ENCODE measurements at places on chromosomes 3 and 15. TPM values are rescaled to one million over a fixed set of nuclear protein-coding genes. Genes with fewer than 3 reads are reported as not detected.

GRCh38 chr15:85011160-85011571 is 29.5 kb downstream of the PDE8A start:
- no peak for DNase-seq

DNA sequence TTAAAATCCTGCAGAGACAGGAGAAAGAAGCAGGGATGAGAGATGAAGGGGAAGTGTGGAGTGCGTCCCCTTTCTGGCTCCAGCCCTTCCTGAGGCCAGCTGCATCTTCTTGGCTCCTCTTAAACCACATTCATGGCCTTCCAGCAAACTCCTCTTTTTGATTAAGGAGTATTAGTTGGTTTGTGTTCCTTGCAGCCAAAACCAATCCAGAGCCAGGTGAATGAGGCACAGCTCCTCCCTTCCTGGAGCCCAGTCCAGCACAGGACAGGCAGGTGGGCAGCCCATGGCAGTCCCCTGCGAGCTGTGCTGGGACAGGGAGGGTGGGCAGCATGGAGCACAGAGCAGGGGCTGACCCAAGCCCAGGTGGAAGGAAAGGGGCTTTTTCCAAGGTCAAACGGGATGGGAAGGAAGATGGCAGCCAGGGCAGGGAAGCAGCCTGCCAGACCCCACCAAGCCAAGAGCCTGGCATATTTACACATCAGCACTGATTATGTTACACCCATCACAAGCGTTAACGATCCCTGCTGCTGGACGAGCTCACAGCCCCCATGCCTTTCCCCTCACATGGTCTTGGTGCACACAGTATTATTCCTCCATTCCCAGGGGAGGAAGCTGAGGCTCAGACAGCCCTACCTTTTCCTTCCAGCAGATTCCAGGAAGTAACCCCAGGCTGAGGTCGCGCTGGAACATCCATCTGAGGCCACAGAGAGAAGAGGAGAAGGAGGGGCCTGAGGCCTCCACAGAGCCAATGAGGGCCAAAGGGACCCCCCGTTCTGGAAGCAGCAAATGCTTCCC is 175.6 kb downstream of the SMAD6 start:
- peak; percentile 73 for DNase-seq

DNA sequence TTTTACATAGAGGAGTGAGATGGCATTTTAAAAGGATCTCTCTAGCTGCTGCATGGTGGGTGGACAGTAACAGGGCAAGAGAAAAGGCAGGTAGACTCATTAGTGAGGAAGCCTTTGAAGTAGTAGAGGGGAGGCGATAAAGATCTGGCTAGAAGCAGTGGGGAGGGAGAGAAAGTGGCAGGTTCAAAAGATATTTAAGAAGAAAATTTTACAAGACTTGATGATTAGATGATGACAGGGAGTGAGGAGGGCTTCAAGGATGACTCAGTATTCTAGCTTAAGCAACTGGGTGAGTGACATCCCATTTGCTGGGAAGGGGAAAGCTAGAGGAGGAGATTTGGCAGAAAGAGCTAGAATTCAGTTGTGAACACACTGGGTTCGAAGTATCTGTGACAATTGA is 3.8 kb upstream of the BRPF1 start:
- no peak for DNase-seq

- DNase-seq, result no peak
Measured at GRCh38 chr3:28068342-28068741, 173.1 kb upstream of the CMC1 start.

DNA sequence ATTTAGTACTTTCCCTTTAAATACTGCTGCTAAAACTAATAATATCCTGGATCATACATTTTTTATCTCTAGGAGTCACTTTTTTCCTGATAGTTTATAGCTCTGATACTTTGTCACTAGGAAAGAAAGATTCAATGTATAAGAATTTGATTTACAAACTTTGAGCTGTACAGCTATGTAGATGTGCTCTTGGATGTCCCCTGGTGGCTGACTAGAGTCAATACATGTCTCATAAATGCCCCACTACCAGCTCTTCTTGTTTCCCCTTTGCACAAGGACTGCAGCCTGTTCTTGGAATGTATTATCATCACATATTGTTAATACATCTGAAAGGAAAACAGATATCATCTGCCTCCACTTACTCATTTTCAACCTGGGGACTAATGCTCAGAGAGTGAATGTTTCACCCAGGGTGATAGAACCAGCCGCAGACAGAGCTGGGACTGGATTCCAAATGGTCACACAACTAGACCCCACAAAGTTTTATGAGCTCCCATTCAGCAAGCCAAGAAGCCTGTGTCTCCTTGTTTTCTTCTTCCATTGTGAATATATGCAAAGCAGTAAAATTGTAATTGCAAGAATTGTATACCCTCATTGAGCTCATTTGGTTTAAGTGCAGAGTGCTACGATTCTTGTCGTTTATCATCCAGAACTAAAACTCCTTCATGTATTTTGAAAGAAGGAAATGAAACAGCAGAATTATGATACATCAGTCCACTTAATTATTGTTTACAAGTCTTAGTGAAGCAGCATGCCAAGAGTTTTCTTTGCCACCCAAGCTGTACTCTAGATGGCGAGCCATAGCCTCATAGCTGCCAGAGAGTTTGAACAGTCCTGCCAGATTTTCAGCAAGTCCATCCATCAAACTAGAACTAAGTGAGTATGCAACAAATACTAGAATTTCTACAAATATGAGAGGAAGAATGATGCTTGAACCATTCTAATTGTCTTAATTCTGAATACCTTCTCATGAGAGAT is 261.6 kb upstream of the LMCD1 start:
- no peak for DNase-seq

DNA sequence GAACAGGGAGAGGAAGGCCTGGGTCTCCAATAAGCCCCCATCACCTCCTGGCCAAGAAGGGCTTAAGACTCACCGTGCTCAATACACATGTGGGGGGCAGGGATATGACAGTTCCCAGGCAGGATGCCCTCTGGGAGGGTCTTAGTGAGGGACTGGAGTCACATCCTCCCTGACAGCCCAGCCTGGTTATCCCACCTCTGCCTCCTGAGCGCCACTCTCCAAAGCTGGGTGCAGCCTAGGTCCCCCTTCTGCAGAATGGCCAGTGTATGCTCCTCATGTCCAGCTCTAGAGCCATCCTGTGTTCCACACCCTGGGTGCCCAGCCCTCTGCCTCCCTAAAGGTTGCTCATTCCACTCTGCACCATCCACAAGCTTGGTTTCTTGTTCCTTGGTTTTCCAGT is 1.2 kb upstream of the SHISA5 start:
- no peak for DNase-seq

- no peak for DNase-seq
Measured at GRCh38 chr15:37425541-37425940, 325.2 kb upstream of the MEIS2 start.

- no peak for DNase-seq
Measured at GRCh38 chr3:123285066-123285465, 83.3 kb downstream of the SEC22A start.

DNA sequence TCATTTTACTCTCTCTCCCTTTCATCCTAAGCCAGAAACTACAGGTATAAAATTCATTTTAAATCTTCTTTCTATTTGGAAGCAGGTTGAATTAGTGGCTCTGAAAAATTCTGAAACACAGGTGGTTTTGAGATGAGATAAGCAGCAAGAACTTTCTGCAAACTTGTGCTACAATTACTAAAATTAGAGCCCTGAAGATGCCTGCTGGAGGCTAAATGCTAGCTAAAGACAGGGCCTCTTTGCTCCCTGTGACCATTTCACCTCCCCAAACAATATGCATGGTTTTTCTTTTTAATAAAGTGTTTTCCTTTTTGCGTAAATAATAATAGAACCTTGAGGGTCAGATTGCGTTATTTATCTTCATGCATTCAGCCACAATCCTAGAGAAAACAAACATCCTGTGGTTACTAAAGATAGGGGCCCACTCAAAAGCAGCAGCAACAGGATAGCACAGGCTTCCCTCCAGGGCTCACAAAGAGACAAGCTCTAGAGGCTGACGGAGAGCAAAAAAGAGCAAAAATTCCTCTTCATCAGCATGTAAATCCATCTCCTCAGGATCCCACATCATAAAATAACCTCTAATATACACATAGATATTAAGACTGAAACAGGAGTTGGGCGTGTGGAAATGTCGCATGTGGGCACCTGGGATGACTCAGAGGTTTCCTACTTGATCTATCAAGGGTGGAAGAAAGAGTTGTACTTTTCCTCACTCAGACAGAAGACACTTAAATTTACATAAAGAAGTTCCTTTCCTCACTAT is 26.5 kb upstream of the CP start:
- DNase-seq, result no peak

GRCh38 chr3:157542711-157543500 is 39.7 kb upstream of the VEPH1 start:
- DNase-seq, result peak; percentile 84

DNA sequence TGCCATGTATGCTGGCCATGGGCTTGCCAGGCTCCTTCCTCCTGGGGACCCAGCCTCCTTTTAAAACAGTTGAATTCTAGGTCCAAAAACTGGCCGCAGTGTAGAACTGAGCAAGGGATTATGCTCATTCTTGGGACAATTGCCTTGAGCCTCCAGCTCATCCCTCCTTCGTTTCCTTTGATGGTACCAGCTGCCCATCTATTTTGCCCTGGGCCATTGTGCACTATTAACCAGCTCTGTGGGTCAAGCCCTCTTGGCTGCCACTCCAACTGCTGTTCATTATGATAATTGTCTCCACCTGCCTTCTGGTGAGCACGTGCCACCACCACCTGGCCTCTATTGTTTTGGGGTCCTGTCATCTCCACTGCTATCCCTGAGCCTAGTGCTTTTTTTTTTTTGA is 75.8 kb upstream of the SYN2 start:
- no peak for DNase-seq

GRCh38 chr3:60461267-60461666 is 790.0 kb downstream of the FHIT start:
- DNase-seq, result no peak

- peak; percentile 23 for DNase-seq
Measured at GRCh38 chr3:171676601-171677175, 133.6 kb downstream of the PLD1 start.

- DNase-seq, result no peak
Measured at GRCh38 chr15:61295239-61295638, 66.1 kb upstream of the RORA start.

DNA sequence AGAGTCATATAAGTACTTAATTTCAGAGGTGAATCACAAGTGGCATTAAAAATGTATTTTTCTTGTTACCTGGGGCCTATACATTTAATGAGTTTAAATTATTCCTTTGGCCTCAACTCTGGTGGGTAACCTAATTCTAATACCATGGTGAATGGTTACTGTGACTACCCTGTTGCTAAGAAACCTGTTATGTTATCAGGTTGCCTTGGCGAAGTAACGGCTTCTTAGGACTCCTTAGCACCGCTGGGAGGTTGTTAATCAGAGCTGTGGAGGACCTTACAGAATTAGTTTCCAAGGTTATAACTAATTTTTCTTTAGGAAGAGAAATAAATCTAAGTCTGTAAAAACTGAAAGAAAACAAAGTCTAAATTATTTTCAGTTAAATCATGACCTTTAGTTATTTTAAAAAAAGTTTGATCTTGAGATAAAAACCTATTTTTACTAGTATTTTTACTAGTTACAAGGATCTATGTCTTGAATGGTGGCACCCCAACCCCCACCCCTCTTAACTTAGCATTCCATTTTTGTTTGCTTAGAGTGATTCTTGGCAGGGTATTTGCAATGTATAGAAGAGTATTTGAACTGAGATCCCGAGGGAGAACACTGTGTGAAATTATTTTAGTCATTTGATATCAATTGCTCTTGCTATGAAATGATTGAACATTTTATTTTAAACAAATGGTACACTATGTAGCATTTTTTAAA is 155.5 kb downstream of the FNDC3B start:
- DNase-seq, result no peak

GRCh38 chr15:90760661-90761232 is 43.6 kb downstream of the BLM start:
- DNase-seq, result no peak

DNA sequence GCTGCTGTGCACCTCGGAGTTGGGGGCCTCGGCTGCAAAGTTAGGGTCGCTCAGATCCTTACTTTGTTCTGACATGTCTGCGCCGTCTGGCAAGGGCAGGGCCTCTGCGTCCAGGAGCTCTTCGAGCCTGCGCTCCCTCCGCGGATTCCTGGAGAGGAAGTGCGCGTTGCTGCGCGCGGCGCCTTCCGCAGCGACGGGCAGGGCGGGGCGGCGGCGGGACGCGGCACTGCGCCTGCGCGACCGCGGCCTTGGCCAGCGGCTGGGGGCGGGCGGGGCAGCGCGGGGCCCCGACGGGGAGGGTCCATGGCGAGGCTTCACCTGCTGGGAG is at the start of gene NDN:
Gene NDN (minus strand): TSS at position 163 of the 328 bp plus-strand sequence. CDS start 88 bp downstream, at position 75.
- peak; percentile 47 for DNase-seq

DNA sequence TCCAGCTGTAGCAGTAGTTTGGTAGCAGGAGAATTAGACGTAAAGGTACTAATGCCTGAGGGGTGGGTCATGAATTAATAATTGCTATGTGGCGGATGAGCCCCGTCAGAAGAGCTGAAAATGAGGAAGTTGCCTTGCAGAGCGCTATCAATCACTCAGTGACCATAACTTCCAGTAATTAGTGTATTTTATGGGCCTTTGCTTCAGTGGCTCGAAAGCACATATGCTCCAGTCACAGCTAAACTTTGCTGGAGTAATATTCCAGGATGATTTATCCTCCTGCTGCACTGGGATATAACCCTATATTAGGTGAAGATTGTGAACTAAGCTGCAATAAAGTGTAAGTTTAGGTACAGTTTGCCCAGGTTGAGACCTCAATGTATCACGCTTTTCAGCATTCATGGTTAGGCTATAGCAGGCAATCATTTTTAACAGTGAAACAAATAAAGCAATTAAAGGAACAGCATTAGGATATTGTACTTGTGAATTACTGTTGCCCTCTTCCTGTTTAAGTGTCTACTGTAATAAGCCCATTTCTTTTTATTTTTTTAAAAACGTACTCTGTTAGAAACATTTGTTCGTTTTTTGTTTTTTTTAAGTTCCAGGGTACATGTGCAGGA is 104.6 kb upstream of the SKOR1 start:
- DNase-seq, result no peak

DNA sequence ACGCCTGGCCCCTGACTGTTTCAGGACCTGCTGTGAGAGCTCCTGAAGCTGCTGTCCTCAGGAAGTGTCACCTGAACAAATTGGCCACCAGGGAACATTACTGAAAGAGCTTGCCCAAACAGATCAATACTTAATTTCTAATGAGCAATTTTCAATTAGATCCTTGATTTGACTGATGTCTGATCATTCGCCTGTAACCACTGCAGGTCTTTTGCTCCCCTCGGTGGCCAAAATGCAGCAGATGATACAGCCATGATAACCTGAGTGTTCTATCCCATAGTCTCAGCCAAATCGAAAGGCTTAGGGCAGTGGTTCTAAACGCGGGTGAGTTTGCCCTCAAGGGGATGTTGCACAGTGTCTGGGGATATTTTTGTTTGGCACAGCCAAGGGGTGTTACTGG is 57.6 kb upstream of the MEX3B start:
- DNase-seq, result no peak

- no peak for DNase-seq
Measured at GRCh38 chr15:23002920-23003319, 22.8 kb upstream of the CYFIP1 start.

DUOXA1 gene
- 0.35 TPM for total RNA-seq

PLA2G4D gene
- not detected for total RNA-seq

CFAP100 gene
- not detected for total RNA-seq

MAN2A2 gene
- 87.6 TPM for total RNA-seq

AGBL1 gene
- total RNA-seq, result 0.02 TPM

DPPA4 gene
- total RNA-seq, result not detected

TMEM42 gene
- total RNA-seq, result 13.0 TPM

TYRO3 gene
- 2.5 TPM for total RNA-seq

LRRN1 gene
- not detected for total RNA-seq
